ENCODE measurements at places on chromosomes 12 and 14.

GRCh38 chr14:43872222-43872621 lies 634.9 kb downstream of the FSCB start:
- no peak for DNase-seq

DNA sequence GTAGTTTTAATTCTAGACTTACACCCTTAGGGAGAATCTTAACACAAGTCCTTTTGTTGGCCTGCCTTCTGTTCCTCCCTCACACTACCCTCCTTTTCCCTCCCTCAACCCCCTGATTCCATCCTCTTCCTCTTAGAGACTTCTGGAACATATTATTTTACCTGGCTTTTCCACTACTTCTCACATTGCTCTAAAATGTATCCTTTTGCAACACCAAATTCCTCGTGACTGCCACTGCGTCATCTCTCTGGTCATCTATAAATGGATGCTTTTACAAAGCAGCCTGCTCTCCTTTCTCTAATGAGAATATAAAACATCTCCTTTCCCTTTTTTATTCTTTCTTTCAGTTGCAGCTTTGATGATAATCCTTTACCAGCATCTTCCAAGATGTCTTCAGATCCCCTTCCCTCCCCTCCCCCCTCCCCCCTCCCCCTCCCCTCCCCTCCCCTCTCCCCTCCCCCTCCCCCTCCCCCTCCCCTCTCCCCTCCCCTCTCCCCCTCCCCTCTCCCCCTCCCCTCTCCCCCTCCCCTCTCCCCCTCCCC lies 93.6 kb downstream of the DIP2B start:
- DNase-seq, result no peak

GRCh38 chr12:119412811-119413794 lies 78.6 kb downstream of the CCDC60 start:
- no peak for DNase-seq

GRCh38 chr14:89469210-89470198 lies 52.5 kb upstream of the FOXN3 start:
- no peak for DNase-seq

DNA sequence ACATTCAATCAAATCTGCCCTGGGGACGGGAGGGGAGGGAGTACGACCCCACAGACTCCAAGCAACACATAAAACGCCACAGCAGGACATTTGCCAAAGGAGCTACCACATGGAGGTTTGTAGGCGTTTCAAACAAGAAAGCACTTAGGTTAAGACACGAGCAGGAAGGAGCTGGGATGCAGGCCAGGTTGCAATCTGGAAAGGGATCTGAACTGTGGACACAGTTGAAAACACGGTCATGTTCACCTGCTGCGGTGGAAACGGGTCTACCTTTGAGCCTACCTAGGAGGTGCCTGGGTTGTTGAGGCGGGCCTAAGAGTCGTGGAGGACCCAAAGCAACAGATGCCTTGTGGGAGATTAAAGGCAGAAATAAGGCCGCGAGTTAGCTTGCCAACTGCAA lies 18.4 kb downstream of the PRKAB1 start:
- no peak for DNase-seq

DNA sequence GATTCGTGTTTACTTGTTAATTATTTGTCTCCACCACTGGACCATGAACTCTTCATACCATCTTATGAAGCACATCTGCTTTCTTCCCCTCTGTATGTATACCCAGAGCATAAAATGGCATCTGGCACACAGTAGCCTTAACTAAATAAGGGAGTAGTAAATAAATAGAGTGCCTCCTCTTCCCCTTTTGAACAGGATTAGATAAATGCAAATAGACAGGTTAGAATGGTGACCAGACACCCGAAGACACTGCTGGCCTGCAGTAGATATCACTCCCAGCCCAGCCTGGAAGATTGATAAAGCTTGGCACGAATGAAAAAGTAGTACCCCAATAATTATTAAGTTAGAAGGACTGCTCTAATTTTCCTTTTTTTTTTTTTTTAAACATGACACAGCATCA lies 6.9 kb downstream of the GALNT4 start:
- DNase-seq, result no peak
